ENCODE measurements at places on chromosomes 11 and 22.

DNA sequence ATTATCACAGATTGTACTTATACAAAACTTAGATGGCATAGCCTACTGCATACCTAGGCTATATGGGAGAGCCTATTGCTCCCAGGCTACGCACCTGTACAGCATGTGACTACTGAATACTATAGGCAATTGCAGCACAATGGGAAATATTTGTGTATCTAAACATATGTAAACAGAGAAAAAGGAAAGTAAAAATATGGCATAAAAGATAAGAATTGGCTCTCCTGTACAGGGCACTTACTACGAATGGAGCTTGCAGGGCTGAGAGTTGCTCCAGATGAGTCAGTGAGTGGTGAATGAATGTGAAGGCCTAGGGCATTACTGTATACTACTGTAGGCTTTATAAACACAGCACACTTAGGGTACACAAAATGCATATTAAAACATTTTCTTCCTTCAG lies 13.2 kb downstream of the APOL6 start:
- H3K27me3 ChIP-seq: no peaks in the 10 kb centered on the region
- H3K27ac ChIP-seq: no peak overlapping the region
- peaks cover 3% of the 10 kb centered on the region for H3K36me3 ChIP-seq
- no peak overlapping the region for H3K4me3 ChIP-seq

DNA sequence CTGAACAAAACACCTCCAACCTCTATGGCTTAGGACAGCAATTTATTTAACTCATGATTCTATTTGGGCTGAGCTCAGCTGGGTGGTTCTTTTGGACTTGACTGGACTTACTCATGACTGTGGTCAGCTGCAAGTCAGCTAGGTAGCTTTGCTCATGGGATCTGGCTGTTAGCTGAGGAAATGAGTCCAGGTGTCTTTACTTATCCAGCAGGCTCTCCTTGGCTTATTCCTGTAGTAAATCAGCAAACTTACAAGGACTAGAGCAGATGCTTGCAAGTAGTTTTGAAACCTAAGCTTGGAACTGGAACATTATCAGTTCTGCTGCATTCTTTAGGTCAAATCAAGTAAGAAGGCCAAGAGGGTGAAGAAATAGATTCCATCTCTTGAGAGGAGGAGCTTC lies 8.0 kb upstream of the HIKESHI start:
- H3K36me3 ChIP-seq: no peaks in the 10 kb centered on the region
- H3K27ac ChIP-seq: no peak overlapping the region
- no peaks in the 10 kb centered on the region for H3K4me1 ChIP-seq

- no peaks in the 10 kb centered on the region for H3K27me3 ChIP-seq
- no peak for DNase-seq
- H3K4me3 ChIP-seq: no peak overlapping the region
- H3K4me1 ChIP-seq: peaks cover 22% of the 10 kb centered on the region
- peaks cover 62% of the 10 kb centered on the region for H3K36me3 ChIP-seq
Observed at GRCh38 chr11:63910675-63911074, 6.3 kb downstream of the RCOR2 start.

GRCh38 chr11:127493330-127494022 lies 492.9 kb upstream of the KIRREL3 start:
- DNase-seq: peak; percentile 34
- H3K27ac ChIP-seq: no peak overlapping the region
- H3K27me3 ChIP-seq: no peaks in the 10 kb centered on the region

- H3K36me3 ChIP-seq: no peaks in the 10 kb centered on the region
- H3K4me3 ChIP-seq: no peak overlapping the region
- no peak overlapping the region for H3K27ac ChIP-seq
- H3K27me3 ChIP-seq: no peaks in the 10 kb centered on the region
- DNase-seq: no peak
- no peaks in the 10 kb centered on the region for H3K4me1 ChIP-seq
Observed at GRCh38 chr11:97009613-97010012, 619.8 kb downstream of the JRKL start.

GRCh38 chr11:102611291-102611690 lies 13.8 kb downstream of the MMP20 start:
- peaks cover 9% of the 10 kb centered on the region for H3K4me1 ChIP-seq
- no peaks in the 10 kb centered on the region for H3K36me3 ChIP-seq
- H3K27ac ChIP-seq: no peak overlapping the region
- no peaks in the 10 kb centered on the region for H3K27me3 ChIP-seq

GRCh38 chr22:36395915-36396314 lies 8.1 kb upstream of the MYH9 start:
- H3K36me3 ChIP-seq: no peaks in the 10 kb centered on the region
- no peaks in the 10 kb centered on the region for H3K27me3 ChIP-seq
- H3K27ac ChIP-seq: peak overlapping the region; percentile 2
- peaks cover 24% of the 10 kb centered on the region for H3K4me1 ChIP-seq
- peak; percentile 81 for DNase-seq
